ENCODE measurements at places on chromosomes 4 and X.

- no peak for DNase-seq
Observed at GRCh38 chr4:11228530-11228929, 200.2 kb downstream of the HS3ST1 start.

GRCh38 chr4:2371765-2372487 is 46.5 kb downstream of the ZFYVE28 start:
- DNase-seq = no peak

- DNase-seq = no peak
Observed at GRCh38 chrX:55206162-55206941, 13.8 kb upstream of the PAGE5 start.

DNA sequence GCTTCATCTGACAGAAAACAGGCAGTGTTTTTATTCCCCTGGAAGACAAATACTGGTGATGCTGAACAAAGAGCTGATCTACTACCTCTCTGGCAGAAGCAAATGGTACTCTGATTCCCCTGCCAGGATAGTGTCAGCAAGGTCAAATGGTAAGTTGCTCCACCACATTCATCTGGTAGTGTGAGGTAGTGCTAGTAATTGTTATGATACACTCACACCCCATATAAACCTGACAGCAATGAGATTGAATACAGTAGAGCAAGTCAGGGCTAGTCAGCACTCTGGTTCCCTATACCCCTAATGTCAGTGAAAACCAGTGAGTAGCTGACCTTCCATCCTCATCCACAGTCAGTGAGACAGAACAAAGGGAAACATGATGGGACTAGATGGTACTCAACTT is 3.4 kb upstream of the SPIN4 start:
- DNase-seq = no peak

DNA sequence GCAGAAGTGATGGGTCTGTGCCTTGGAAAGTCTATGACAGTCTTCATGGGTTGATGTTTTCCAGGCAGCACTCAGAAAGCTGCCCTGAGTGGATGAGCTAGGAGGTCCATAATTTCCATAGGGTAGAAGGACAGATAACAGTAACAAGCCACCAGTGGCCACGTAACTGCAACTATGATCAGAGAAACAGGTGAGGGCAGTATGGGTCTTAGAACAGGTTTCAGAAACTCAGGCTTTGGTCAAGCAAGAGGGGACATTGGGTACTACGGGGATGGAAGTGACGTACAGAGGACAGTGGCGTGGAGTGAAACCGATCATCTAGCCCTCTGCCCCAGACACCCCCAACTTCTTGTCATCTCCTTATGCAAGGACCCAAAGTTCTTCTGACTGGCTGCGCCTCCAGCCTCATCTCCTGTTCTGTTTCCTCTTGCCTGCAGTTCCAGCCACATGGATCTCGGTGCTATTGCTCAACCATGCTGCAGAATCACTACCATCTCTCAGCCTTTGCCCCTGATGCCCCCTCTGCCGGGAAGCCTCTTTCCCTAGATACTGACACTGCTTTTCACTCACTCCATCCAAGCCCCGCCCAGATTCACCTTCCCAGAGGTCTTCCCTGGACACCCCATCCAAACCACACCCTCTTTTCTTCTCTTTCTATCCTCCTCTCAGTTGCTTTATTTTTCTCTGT is 123.4 kb downstream of the MFAP3L start:
- DNase-seq = no peak

- DNase-seq = no peak
Observed at GRCh38 chr4:620851-621261, 4.5 kb upstream of the PDE6B start.

DNA sequence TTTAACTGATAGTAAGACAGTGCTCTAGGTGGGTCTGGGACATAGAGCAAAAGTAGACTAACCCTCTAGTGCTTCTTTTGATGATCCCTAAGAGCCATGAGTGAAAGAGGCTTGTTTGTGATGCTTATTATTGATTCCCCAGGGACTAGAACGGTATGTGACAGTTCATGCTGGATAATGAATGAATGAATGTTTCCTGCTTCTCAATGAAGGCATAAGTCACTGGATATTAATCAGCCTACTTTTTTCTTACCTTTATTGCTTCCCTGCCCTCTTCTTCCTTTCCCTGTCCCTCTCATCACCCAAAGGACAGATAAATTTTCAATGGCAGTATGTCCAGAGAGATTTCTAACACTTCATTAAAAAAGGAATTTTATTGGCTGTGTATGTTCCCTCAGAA is 486.2 kb downstream of the RPA4 start:
- DNase-seq = no peak

DNA sequence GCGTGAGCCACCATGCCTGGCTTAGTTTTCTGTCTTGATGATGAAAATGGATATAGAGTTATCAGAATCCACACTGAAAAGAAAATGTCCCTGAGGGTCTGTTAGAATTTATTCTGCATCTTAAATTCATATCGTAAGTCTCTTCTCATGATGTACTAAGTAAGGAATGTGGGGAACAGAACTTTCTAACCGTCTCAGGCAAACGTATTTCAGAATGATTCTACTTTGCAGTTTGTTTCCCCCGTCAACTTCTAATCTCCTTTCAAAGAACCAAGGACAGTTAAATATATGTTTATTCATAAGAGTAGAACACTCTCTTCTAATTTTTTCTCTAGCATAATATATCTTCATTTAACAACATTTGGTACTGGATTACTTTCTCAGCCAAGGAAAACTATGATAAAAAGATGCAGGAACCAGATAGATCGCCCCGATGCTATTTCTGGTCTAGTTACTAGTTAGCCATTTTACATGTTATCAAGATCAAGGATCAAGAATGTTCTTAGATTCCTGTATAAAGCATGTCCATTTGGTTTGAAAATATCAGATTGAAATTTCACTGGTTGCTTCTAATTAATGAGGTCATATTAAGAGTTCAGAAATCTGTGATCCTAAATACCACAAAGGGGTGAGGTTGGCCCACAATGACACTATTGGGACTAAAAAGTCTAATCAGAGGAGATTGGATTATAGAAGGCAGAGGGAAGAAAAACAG is 49.5 kb downstream of the METTL14 start:
- no peak for DNase-seq

Measured in activated CD4-positive, alpha-beta T cell treated with anti-CD3 and anti-CD28 coated beads for 36 hours (primary cell).